ENCODE measurements at places on chromosomes 7 and 10. TPM values are rescaled to one million over a fixed set of nuclear protein-coding genes. Genes with fewer than 3 reads are reported as not detected.

Gene OR2A5
- not detected for polyA plus RNA-seq

DNA sequence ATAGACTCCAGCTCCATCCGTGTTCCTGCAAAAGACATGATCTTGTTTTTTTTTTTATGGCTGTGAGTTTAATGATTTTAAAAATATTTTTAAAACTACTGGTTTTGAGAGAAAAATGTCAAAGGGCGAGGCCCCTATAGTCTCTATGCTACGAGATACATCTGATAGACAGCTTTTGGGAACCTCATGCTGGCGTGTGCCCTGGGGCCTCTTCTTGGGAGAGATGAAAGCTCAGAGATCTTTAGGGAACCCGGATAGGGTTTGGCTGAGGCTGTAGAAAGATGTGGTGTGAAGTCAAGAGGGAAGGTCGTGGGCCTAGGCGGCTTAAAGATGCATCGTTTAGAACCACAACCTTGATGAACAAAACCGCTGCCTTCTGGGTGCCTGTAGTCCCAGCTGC lies 70.2 kb downstream of the PDIA4 start:
- DNase-seq, result no peak

GRCh38 chr7:66464059-66464458 lies 164.6 kb upstream of the KCTD7 start:
- no peak for DNase-seq

- no peak for DNase-seq
These were observed 85.0 kb upstream of the EFCAB10 start for GRCh38 chr7:105666324-105666723.

DNA sequence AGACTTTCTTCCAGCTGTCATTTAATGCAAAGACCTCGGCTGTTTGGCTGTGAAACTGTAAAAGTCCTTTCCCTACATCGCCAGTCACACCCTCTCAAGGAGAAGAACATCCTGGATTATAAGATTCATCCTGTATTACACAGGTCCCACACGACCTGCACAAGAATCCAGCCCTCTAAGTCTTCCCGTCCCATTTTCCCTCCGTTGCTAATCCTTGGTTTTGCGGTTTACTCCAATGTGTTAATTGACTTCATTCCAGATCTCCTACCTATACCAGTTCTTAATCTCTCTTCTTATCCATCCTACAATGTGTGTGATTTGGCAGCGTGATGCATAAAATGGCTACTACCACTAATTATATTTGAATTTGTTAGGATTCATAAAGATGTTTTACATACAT lies 110.4 kb downstream of the COL28A1 start:
- DNase-seq, result no peak

DNA sequence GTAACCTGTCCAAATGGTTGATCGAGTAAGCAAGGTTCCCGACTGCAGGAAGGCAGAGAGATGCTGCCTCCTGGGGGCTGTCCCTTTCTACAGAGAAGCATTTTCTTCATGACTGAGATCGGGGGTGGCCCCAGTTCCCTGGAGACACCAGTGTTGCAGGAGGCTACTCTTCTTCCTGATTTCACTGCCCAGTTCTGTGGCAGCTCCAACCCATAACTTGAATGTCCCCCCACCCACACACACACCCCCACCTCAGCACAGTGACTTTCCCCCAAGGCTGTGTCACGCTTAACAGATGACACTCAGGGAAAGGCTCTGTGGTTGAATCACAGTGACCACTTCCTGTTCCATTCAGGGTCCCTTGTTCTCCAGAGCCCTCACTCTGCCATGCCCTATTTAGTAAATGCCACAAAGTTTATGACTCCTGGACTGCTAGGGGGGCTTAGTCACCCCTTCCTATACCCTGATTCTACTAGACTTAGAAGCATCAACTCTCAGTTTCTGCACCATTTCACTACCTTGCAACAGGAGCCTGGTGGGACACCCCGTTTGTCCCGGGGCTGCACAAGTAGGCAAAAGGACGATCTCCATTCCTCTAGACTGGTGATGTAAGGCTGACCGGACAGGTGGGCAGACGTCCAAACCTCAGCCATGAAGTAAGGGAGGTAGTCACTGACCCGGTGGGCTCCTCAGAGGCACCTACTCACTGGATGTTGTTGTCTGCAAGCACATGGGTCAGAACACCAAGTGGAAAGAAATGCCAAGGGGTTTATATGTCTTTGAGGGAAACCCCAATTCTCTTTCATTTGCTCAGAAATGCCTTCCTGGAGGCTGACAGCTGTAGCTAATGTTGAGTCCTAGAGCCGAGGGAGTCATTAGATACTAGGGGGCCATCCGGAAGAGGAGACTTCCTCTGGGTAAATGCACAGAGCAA lies 31.3 kb upstream of the SMC3 start:
- DNase-seq, result peak; percentile 92

Gene ZRANB1
- 11.2 TPM for polyA plus RNA-seq

Gene GARIN1A
- 1.4 TPM for polyA plus RNA-seq

DNA sequence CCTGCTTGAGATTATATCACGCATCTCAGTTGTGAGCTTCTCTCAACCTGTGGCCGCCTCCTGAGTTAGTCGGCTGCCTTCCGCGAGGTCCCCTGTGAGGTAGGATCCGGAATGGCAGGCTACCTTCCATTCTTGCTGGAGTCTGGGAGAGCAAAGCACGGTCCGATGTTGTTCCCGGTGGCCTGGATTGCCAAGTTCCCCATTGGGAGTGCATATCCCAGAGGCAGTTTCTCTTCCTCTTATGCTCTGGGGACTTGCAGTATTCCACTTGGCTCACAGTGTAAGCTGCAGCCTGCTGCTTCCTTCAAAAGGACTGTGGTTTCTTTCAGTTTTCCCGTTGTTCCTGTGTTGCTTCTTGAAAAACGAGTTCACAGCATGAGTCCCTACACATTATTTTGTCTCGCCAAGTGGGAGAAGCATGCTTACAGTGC lies 225.4 kb upstream of the ZWINT start:
- DNase-seq, result no peak

DNA sequence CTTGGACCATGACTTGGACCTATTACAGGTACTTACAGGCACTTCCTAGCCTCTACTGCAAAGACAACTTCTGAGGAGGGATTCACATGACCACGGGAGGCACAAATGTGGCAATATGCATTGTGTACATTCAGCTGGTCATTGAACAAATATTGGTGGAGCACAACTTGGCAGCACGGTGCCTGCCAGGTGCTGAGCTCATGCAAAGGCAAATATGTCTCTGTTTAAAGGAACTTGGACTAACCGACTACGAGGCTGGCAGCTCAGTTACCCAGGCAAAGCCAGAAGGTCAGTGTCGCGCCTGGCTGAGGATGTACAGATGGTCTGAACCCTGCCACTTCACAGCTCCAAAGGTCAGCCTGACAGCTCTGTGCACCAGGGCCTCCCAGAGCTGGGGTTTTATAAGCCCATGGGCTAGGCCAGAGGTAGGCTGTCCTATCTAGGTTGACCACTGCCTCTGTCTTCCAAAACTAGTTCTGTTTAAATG lies 6.1 kb downstream of the DENND11 start:
- no peak for DNase-seq

Gene ANXA8L1
- 0.32 TPM for polyA plus RNA-seq

Gene ASB10
- polyA plus RNA-seq, result not detected

Gene TMEM178B
- 0.06 TPM for polyA plus RNA-seq

Gene SH2B2
- 1.7 TPM for polyA plus RNA-seq

DNA sequence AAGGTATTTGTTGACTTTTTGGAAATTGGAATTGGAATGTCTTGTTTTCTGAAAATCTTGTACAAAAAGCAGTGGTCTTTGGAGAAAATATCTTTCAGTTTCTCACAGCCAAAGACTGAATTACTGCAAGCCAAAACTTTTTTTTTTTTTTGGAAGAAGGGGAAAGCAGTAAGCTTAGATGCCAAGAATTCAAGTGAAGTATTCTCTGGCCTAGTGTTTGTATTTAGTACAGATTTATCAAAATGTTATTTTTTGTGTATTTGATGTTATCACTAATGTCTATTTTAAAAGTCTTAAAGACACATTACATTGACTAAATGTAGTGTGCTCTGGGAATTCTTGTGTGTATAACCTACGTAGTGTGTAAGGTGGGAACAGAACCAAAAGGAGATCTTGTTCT lies 6.2 kb downstream of the TET1 start:
- no peak for DNase-seq

DNA sequence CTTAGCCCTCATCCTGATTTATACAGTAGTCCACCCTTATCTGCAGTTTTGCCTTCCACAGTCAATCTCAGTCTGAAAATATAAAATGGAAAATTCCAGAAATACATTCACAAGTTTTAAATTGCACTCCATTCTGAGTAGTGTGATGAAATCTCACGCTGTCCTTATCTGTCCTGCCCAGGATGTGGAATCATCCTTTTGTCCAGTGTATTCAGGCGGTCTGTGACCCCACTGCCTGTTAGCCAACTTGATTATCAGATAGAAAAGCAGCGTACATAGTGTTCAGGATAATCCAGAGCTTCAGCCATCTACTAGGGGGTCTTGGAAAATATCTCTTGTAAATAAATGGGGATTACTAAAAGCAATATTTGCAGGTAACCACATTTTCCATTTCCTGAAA lies 146.3 kb downstream of the MALRD1 start:
- no peak for DNase-seq

DNA sequence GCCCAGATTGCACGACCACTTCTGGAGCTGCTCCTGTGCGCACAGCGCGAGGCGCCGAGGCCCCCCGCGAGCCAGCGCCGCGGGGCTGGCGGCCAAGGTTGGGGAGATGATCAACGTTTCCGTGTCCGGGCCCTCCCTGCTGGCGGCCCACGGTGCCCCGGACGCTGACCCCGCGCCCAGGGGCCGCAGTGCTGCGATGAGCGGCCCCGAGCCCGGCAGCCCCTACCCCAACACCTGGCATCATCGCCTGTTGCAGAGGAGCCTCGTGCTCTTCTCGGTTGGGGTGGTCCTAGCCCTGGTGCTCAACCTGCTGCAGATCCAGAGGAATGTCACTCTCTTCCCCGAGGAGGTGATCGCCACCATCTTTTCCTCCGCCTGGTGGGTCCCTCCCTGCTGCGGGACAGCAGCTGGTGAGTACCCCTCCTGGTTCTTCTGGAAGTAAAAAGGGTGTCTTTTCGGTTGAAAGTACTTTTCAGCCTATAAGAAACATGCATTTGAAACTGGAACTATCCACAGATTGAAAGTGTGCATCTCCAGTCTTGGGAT lies 683 bp downstream of the INSIG1 start:
- no peak for DNase-seq

Gene HMX3
- polyA plus RNA-seq, result not detected

GRCh38 chr10:112962343-112962742 lies 12.3 kb downstream of the TCF7L2 start:
- no peak for DNase-seq
